ENCODE measurements at places on chromosomes 2 and 18. TPM values are rescaled to one million over a fixed set of nuclear protein-coding genes. Genes with fewer than 3 reads are reported as not detected.

Gene PCARE
- 0.10 TPM for total RNA-seq

GRCh38 chr2:230130668-230131364, 62.1 kb upstream of the SLC16A14 start:
- DNase-seq, result peak; percentile 3

DNA sequence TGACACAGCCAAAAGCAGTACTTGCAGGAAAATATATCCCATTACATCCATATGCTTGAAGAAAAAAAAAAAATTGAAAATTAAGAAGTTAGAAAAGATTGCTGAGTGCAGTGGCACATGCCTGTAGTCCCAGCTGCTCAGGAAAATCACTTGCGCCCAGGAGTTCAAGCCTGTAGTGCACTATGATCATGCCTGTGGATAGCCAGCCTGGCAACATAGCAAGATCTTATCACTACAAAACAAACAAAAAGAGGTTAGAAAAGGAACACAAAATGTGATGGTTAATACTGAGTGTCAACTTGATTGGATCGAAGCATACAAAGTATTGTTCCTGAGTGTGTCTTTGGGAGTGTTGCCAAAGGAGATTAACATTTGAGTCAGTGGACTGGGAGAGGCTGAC, 361.9 kb downstream of the NYAP2 start:
- DNase-seq, result no peak

- no peak for DNase-seq
Measured at GRCh38 chr18:7447318-7448028, 119.6 kb upstream of the PTPRM start.

Gene PPP1R7
- 31.3 TPM for total RNA-seq

DNA sequence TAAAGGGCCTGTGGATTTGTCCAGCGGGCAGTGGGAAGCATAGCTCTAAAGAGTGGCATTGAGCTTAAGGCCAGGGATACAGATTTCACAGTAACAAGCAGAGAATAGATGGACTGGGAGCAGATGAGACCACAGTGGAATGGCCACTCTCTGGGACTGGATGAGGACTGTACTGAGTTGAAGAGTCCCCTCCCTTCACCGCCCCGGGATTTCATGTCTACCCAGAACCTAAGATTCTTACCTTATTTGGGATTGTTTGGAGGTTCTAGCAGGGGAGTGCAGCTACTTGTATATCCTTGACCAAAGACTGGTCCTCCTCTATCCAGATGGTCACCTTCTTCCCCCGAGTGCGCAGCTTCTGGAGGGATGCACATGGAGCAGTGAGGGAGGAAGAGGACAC, 28.0 kb upstream of the EFEMP1 start:
- no peak for DNase-seq

DNA sequence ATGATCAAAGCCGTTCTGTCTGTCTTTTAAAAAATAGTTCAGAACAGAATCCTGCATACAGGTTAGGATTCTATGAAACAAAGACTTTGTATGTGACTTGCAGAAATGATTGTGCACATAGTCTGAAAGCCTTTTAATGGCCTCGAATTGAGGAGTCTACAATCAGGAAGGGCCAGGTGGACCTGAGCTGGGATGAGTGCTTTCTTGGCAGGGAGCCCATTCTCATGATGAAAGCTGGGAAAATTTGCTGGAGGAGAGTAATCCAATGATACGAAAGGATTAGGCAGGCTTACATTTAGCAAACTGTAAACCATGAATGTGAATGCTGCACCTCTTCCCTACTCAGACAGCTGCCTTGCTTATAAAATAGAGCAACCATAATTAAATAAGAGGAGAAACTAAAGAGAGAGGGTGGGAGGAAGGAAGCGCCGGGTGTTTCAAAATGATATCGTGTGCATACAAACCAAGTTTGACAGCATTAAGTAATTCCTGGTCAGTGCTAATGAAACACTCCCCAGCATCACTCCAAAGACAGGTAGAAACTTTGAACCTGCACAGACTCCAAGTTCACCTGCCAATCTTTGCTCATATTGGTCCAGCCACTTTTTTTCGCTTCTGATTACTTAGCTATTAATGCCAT, 23.7 kb upstream of the CXCR4 start:
- no peak for DNase-seq

GRCh38 chr2:8329660-8330622, 351.9 kb upstream of the ID2 start:
- DNase-seq, result no peak

Gene GKN1
- not detected for total RNA-seq

Gene ZC3H6
- total RNA-seq, result 9.7 TPM

Gene UCN
- 0.30 TPM for total RNA-seq

GRCh38 chr18:74360852-74361655, 45.4 kb downstream of the C18orf63 start:
- DNase-seq, result no peak

DNA sequence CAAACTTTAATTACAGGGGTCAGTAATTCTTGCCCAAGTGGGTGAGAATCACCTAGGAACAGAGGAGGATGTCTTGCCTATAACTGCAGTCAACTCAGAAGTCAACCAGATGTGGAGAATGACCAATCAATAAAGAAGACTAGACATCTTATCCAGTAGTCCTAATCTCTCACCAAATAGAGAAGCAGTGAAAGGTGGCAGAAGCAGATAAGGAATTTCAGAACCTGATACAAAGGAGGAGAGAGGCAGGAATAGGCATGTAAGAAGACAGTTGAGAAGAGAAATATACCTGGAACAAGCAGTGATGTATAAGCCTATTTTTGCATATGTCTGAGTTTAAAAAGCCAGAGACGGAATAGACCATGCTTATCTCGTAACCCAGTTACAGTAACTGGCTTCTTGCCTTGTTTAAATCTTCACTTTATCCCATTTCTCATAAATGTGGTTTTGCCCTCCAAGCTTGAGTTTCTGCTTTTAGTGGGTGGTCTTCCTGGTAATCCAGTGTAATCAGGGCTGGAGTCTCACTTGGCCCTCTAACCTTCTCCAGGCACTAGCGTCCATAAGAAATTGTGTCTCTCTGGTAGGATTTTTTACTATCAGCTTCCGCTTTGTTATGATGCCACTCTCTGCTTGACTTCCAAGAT, 401.0 kb downstream of the SUCLG1 start:
- DNase-seq, result no peak

DNA sequence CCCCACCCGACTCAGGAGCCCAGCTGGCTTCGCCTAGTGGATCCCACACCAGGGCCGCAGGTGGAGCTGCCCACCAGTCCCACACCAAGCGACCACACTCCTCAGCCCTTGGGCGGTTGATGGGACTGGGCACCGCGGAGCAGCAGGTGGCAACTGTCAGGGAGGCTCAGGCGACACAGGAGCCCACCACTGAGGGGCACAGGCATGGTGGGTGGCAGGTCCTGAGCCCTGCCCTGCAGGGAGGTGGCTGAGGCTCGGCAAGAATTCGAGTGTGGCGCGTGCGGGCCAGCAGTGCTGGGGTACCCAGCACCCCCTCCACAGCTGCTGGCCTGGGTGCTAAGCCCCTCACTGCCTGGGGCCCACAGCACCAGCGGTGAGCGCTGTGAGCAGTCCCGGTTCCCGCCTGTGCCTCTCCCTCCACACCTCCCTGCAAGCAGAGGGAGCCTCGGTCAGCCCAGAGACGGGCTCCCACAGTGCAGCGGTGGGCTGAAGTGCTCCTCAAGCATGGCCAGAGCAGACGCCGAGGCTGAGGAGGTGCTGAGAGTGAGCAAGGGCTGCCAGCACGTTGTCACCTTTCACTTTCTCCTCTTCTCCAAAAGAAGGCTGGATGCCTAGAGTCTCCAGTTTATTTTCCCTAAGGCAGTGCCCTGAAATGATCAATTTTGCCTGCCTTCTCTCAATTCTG, 1440.7 kb upstream of the ZEB2 start:
- DNase-seq, result no peak

Gene SIX2
- 0.39 TPM for total RNA-seq

Gene SETBP1
- 24.1 TPM for total RNA-seq

- no peak for DNase-seq
Measured at GRCh38 chr2:39142904-39143605, 22.2 kb upstream of the SOS1 start.

DNA sequence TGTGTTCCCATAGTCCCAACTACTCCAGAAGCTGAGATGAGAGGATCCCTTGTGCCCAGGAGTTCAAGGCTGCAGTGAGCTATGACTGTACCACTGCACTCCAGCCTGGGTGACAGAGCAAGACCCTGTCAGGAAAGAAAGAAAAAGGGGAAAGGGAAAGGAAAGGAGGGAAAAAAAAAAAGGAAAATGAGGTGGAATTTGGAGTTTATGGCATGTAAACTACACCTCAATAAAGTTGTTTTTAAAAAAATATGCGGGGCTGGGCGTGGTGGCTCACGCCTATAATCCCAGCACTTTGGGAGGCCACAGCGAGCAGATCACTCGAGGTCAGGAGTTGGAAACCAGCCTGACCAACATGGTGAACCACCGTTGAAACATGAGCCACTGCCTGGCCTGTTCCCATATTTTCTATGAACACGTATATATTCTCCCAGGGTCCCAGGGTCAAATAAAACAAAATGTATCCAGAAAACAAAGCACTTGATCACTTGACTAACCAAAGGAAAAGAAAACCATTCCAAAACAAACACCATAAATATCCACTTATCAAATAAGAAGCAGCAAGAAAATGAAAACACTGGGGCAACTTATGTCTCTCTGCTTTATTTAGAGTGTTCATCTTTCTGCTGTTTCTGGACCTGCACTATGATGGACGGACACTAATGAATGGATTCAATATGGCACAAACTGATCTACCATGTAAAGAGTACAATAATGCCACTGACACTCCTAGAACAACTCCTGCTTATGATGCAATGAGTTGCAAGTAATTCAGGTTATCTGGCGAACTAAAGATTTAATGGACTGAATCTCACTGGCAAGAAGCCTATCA, 56.8 kb downstream of the ASXL2 start:
- DNase-seq, result no peak

GRCh38 chr2:70612574-70612973, 58.9 kb upstream of the TGFA start:
- DNase-seq, result no peak

Gene NDC80
- total RNA-seq, result 9.8 TPM

DNA sequence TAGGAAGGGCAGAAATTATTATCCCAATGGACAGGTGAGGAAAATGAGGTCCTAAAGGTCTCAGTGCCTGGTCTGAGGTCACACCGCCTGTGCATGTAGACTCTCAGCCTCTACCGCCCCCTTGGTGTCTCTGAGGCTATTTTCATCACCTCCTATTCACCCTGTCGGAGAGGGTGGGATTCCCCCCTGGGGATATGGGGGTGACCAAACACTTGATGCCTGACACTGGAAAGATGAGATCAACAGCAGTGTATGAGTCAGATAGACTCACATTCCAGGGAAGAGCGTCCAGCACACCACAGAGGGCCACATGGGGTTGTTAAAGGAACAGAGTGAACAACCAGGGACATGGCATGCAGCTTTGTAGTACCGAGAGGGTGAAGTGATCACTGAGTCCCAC, 199.7 kb downstream of the SMAD2 start:
- no peak for DNase-seq

DNA sequence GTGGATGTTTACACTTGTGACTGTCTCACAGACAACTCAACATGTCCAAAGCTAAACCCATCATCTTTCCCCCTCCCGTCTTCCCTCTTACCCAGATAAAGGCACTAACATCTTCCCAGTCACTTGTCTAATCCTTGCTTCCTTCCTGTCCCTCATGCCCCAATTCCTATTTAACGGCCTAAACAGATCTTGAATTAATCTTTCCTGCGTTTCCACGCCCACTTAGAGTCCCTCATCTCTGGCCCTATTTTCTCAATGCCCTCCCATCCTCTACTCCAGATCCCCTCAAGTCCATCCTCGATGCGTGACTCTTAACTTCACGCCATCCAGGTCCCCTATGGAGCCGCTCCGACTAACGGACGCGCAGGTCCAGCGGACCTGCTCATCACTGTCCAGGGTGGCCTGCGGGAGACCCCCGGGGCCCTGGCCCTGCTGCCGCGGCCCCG, 682 bp upstream of the SCLY start:
- peak; percentile 5 for DNase-seq

- DNase-seq, result no peak
Measured at GRCh38 chr2:195470622-195471021, 186.4 kb upstream of the SLC39A10 start.

DNA sequence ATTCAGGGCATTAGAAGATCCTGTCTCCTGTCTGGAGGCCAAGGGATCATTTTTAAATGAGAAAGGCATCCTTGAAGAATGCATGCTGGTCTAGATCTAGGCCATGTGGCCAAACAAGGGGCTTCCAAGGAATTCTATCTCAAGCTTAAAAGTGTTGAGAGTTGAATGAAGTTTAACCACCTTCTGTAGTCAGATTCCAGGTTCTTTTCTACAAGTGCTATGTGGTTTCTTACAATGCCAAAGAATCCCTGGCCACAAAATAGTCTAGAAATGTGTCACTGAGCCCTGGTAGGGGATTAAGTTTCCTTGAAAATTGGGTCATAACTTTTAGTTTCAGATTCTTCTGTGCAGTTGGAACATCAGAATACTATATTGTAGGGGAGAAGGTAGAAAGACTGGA, 640.7 kb upstream of the ACVR2A start:
- DNase-seq, result no peak

GRCh38 chr2:102801098-102801718, 39.4 kb downstream of the TMEM182 start:
- DNase-seq, result no peak

DNA sequence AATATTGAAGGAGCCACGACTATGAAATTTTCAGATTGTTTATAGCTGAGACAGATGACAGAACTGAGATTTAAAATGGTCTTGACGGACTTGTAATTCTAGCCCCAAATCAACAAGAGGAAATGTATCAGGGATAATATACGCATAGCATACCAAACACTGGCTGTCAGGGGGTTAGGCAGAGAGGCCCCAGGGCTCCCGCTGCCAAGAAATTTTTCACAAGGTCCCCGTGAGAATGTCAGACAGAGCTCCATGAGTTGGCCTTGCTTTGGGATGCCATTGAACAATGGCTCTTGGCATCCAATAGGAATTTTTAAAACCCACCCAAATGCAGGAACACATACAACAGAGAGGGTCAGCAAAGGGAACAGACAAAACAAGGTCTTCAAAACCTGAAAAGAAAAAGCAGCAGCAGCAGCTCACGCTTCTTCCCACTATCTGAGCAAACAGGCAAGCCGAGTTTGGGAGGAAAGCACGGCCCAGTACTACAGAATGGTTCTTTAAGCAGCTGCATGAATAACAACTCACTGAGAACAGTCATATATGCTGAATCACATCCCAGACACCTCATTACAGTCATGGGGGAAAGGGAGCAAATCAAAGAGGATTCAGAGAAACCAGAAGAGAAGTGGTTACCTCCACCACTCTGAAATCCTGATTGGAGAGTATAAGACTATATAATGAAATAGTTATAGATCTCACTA, 445.6 kb downstream of the RND3 start:
- DNase-seq, result no peak

DNA sequence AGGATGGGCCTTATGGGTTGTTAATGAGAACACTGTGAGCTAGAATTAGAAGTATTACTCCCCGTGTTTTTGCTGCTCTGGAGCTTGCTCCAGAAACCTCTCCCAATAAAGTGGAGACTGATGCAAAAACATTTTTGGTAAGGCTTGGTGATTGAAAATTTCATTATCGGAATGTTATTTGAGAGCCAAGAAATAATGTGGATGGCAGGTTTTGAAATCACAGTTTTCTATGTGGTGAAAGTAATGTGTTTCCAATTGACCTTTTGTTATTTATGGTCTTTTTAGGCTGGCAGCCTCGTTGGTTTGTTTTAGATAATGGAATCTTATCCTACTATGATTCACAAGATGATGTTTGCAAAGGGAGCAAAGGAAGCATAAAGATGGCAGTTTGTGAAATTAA, 5.1 kb downstream of the PLEKHA3 start:
- no peak for DNase-seq
